ENCODE measurements at places on chromosomes 11 and 22. TPM values are rescaled to one million over a fixed set of nuclear protein-coding genes. Genes with fewer than 3 reads are reported as not detected.

CARD18 gene
- not detected for polyA plus RNA-seq

DBX1 gene
- not detected for polyA plus RNA-seq

SPTBN2 gene
- polyA plus RNA-seq = not detected

RAG2 gene
- polyA plus RNA-seq = not detected

HTATIP2 gene
- polyA plus RNA-seq = 57.9 TPM

PLEKHA7 gene
- polyA plus RNA-seq = not detected

LARGE2 gene
- 36.5 TPM for polyA plus RNA-seq

PATE4 gene
- not detected for polyA plus RNA-seq

DNA sequence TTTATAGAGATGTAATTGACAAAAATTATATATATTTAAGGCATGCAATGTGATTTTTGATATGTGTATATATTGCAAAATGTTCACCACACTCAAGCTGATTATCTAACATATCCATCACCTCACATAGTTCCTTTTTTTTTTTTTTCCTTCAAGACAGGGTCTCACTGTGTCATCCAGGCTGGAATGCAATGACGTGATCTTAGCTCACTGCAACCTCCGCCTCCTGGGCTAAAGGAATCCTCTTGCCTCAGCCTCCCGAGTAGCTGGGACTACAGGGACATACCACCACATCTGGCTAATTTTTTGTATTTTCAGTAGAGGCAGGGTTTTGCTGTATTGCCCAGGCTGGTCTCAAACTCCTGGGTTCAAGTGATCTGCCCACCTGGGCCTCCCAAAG, 65.1 kb upstream of the SLC35C1 start:
- H3K27me3 ChIP-seq = peaks cover 58% of the 10 kb centered on the region
- H3K27ac ChIP-seq = no peak overlapping the region
- no peak overlapping the region for H3K4me3 ChIP-seq
- DNase-seq = no peak

DNA sequence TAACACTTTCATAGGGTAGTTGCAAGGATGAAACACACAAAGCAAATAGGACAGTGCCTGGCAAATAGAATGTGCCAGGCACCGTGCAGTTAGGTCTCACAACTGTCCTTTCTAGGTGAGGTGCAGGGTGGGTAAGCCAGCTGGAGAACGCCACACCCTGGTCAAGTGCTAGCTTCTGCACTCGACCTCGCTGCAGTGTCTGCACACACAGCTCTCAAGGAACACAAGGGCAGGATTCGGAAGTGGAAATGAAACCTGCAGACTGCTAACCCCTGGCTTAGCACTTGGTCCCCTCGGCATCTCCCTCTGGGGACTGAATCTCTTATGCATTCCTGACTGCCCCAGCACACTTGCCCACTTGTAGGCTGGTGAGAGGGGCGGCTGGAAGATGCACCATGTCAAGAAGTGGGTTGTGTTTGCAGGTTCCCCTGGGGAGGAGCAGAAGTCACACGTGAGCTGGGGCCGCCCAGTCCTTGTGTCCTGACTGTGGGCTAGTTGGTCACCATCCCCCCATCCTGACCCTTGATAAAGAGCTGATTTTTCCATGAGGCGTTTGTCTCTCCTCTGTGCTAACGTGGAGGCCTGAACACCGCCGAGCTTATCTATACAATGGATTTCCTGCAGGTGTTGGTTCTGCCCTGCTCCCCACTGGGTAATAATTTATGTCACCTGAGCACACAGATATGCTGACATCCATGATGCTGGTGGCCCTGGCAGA, 89.0 kb downstream of the MICAL2 start:
- peaks cover 16% of the 10 kb centered on the region for H3K27me3 ChIP-seq
- no peak overlapping the region for H3K27ac ChIP-seq
- no peaks in the 10 kb centered on the region for H3K4me1 ChIP-seq
- no peak overlapping the region for H3K4me3 ChIP-seq

GRCh38 chr22:35346596-35347220, 34.2 kb upstream of the HMOX1 start:
- no peak for DNase-seq
- H3K4me1 ChIP-seq = peaks cover 12% of the 10 kb centered on the region
- no peak overlapping the region for H3K27ac ChIP-seq
- no peak overlapping the region for H3K4me3 ChIP-seq

GRCh38 chr11:34236572-34236971, 121.2 kb downstream of the ABTB2 start:
- H3K4me3 ChIP-seq = no peak overlapping the region
- H3K4me1 ChIP-seq = peaks cover 7% of the 10 kb centered on the region
- DNase-seq = no peak
- peaks cover 1% of the 10 kb centered on the region for H3K27me3 ChIP-seq

- no peak overlapping the region for H3K27ac ChIP-seq
- no peak for DNase-seq
- peaks cover 4% of the 10 kb centered on the region for H3K27me3 ChIP-seq
- no peaks in the 10 kb centered on the region for H3K4me1 ChIP-seq
- H3K36me3 ChIP-seq = no peaks in the 10 kb centered on the region
Observed at GRCh38 chr11:96465512-96465911, 75.7 kb downstream of the JRKL start.

GRCh38 chr22:37218771-37219411, 6.6 kb upstream of the SSTR3 start:
- peak; percentile 92 for DNase-seq
- peak overlapping the region; percentile 97 for H3K27ac ChIP-seq
- peak overlapping the region; percentile 73 for H3K4me3 ChIP-seq
- peaks cover 9% of the 10 kb centered on the region for H3K36me3 ChIP-seq

- no peak for DNase-seq
- H3K27me3 ChIP-seq = no peaks in the 10 kb centered on the region
- no peaks in the 10 kb centered on the region for H3K36me3 ChIP-seq
- peaks cover 30% of the 10 kb centered on the region for H3K4me1 ChIP-seq
Observed at GRCh38 chr11:33737362-33737821, 1.2 kb upstream of the CD59 start.

DNA sequence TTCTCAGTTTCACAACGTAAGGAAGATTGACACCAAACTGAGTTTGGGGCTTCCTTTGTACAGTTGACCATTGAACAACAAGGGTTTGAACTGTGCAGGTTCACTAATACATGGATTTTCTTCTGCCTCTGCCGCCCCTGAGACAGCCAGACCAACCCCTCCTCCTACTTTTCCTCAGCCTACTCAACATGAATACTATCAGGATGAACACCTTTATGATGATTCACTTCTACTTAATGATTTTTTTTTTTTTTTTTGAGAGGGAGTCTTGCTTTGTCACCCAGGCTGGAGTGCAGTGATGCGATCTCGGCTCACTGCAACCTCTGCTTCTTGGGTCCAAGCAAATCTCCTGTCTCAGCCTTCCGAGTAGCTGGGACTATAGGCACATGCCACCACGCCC, 14.6 kb downstream of the RBM4 start:
- H3K4me1 ChIP-seq = peaks cover 20% of the 10 kb centered on the region
- H3K27me3 ChIP-seq = no peaks in the 10 kb centered on the region
- no peak overlapping the region for H3K4me3 ChIP-seq
- H3K36me3 ChIP-seq = no peaks in the 10 kb centered on the region
- DNase-seq = no peak
- no peak overlapping the region for H3K27ac ChIP-seq

- H3K27me3 ChIP-seq = peaks cover 4% of the 10 kb centered on the region
- H3K27ac ChIP-seq = no peak overlapping the region
- H3K4me1 ChIP-seq = no peaks in the 10 kb centered on the region
- no peaks in the 10 kb centered on the region for H3K36me3 ChIP-seq
Observed at GRCh38 chr22:30733181-30733631, 38.5 kb downstream of the OSBP2 start.

GRCh38 chr22:23058481-23059283, 11.6 kb upstream of the GNAZ start:
- peaks cover 26% of the 10 kb centered on the region for H3K4me1 ChIP-seq
- H3K4me3 ChIP-seq = no peak overlapping the region
- no peak overlapping the region for H3K27ac ChIP-seq
- peaks cover 16% of the 10 kb centered on the region for H3K36me3 ChIP-seq
- no peaks in the 10 kb centered on the region for H3K27me3 ChIP-seq
- no peak for DNase-seq

GRCh38 chr22:49028111-49028510, 799.6 kb downstream of the BRD1 start:
- H3K4me1 ChIP-seq = peaks cover 8% of the 10 kb centered on the region
- no peak overlapping the region for H3K4me3 ChIP-seq
- no peaks in the 10 kb centered on the region for H3K36me3 ChIP-seq
- H3K27ac ChIP-seq = no peak overlapping the region
- H3K27me3 ChIP-seq = peaks cover 20% of the 10 kb centered on the region
- DNase-seq = no peak

DNA sequence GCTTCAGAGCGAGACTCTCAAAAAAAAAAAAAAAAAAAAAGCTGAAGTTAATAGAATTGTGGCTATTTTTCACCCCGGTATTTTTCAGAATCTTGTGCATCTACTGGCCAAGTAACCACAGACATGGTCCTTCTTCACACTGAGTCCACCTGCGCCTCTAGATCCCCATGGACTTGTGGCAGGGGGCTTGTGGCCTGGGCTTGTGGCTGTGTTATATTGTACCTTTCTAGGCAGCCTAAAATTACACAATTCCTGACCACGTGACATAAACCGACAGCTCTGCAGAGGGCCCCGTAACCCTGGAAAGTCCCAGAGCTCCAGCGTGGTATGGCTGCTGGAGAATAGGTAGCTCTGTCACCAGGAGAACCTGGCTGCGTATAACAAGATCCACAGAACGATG, 10.9 kb upstream of the NAALADL1 start:
- no peak for DNase-seq
- no peaks in the 10 kb centered on the region for H3K36me3 ChIP-seq
- H3K27me3 ChIP-seq = no peaks in the 10 kb centered on the region
- H3K4me3 ChIP-seq = no peak overlapping the region
- peaks cover 1% of the 10 kb centered on the region for H3K4me1 ChIP-seq
- H3K27ac ChIP-seq = no peak overlapping the region

DNA sequence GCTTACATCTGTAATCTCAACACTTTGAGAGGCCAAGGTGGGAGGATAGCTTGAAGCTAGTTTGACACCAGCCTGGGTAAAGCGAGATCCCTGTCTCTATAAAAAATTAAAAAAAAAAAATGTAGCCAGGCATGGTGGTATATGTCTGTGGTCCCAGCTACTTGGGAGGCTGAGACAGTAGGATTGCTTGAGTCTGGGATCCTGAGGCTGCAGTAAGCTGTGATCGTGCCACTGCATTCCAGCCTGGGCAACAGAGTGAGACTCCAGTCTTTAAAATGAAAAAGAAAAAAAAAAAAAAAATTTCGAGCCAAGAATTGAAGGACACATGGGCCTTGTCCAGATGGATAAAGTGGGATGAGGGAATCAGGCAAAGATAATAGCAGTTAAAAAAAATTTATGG, 62.5 kb downstream of the MTMR3 start:
- no peak overlapping the region for H3K4me3 ChIP-seq
- DNase-seq = no peak
- H3K36me3 ChIP-seq = peaks cover 11% of the 10 kb centered on the region
- H3K4me1 ChIP-seq = peaks cover 45% of the 10 kb centered on the region
- no peak overlapping the region for H3K27ac ChIP-seq
- H3K27me3 ChIP-seq = no peaks in the 10 kb centered on the region
